ENCODE measurements at places on chromosomes 4 and X.

DNA sequence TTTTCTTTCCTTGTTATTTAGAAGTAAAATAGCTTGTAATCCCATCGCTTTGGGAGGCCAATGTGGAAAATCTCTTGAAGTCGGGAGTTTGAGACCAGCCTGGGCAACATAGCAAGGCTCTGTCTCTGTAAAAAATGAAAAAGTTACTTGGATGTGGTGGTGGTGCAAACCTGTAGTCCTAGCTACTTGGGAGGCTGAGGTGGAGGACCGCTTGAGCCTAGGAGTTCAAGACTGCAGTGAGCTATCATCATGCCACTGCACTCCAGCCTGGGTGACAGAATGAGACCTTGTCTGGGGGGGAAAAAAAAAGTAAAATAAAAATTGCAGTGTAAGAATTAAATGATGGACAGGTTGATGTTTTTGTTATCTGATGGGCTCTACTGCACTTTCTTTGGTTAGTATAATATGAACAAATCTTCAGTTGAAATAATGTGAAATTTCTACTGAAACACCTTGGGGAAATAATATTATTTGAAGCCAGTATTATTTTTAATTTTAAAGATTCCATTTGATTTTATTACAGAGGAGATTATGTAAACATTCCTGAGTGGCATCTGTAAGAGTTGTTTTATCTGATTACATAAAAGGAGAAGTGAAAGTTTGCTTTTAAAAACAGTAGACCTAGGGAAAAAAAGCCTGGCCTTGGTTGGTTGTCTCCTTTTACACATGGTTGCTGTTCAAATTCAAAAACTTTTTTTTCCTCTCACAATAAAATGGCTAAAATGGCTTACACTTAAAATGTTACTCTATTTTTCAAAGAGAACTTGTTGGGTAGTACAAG is 10.5 kb upstream of the NDUFC1 start:
- no peak for DNase-seq

DNA sequence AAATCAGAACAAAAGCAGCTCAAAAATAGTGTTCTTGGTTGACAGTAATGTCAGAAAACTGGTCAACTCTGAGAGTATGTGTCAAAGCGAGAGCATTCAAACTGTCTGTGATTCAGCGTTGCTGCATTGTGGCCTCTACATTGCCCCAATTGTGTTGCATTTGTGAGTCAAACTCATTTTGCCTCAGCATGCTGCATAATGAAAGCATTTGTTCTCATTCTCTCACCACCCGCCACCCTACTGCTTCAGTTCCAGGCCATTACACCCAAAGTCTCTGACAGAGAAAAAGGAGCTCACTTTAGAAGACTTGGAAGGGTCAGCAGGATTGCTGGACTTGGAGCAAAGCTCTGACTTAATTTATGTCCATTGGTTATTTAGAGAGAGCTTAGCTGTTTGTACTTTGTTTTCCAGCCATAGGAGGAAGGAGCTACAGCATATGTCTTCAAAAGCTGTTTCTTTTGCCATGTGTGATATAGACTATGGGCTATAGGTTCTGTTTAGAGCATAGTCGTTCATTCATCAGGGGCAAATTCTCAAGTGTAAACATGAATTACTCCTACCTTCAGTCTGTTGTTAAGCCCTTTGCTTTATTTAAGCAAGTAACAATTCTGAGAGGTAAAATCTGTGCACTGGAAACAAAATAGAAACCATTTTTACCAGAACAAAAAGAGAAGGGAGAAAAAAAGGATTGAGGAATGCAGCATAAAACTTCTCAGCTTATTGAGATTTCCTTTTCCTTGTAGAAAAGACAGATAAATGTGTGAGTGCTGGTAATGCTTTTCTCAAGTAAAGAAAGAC is 153.4 kb upstream of the ANK2 start:
- peak; percentile 80 for DNase-seq

GRCh38 chr4:33052241-33052640 is 2332.1 kb downstream of the PCDH7 start:
- no peak for DNase-seq

GRCh38 chrX:46366381-46367207 is 178.6 kb downstream of the ZNF674 start:
- no peak for DNase-seq

DNA sequence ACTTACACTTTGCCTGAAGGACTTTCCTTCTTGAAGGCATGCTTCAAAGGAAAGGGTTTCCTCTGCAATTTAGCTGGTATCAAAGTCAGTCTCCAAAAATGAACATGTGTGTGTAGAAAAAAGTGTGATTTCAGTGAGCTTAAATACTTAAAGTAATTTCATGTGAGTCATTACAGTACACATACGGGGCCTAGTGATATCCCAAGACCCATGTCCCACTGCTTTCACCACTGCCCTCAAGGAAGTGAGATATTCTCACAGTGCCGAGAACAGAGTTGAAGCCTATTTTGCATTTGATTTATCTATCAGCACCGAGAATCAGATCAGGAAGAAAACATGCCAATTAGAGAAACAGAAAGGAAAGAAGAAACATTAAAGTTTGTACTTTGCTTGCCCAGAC is 61.0 kb downstream of the CHST7 start:
- DNase-seq, result no peak

- no peak for DNase-seq
Measured at GRCh38 chr4:19472666-19473065, 779.0 kb upstream of the SLIT2 start.

GRCh38 chr4:139528377-139529005 is 27.5 kb downstream of the SETD7 start:
- no peak for DNase-seq

DNA sequence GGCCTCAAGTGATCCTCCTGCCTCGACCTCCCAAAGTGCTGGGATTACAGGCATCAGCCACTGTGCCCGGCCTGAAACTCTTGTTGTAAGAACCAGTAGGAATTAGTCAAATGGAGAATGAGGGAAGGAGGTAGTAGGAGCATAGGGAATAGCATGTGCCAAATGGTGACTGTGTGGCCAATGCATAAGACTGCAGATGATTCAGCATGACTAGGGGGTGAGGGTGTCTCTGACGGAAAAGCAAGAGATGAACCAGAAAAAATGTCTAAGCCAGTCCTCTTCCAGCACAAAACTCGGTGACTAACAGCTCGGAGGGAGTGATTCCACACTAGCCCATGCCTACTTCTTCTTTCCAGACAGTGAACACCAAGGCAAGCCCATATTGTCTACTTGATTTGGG is 58.2 kb upstream of the DUSP21 start:
- no peak for DNase-seq

DNA sequence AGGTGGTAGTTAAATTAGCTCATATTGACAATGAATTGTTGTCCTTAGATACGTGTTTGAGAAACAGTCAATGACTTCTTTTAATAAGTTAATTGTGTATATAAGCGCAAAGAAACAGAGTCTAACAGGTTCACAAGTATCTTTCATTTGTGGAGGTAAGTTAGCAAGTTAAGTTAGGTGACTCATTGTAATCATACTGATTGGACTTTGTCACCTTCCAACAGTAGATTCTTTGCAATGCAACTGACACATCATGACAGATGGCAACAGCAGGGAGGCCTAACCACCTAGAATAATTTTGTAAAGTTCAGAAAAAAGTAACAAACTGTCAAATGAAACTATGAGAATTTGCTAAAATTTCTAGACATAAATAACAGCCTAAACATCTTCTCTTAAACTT is 207.6 kb upstream of the PITX2 start:
- no peak for DNase-seq

DNA sequence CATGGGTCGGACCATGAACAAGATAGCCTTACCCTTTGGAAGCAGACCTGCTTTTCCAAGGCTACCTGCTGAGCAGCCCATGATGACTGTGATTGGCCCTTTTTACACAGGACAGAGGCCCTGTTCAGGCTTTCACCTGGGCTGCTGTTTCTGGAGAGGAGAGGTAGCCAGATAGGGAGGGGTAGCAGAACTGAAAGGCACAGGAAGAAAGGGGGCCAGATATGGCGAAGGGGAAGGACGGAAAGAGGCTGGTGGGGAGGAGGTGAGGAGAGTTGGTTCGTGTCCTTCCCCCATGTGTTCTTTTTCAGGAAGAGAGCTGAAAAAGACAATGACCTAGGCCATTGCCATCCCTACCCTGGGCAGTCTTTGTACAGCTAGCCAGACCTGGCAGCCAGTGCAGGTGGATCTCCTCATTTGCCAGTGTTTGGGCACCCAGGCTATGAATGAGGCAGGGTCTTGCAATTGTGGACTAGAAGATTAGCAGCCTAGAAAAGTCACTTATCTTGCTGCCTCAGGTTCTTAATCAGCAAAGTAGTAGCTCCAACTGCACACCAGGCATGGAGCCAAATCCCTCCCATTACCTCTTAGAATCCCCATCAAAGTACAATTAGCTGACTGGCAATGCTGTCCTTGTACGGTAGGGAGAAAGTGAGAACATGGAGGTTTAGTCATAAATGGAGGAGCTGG is 139.6 kb downstream of the AMMECR1 start:
- no peak for DNase-seq

DNA sequence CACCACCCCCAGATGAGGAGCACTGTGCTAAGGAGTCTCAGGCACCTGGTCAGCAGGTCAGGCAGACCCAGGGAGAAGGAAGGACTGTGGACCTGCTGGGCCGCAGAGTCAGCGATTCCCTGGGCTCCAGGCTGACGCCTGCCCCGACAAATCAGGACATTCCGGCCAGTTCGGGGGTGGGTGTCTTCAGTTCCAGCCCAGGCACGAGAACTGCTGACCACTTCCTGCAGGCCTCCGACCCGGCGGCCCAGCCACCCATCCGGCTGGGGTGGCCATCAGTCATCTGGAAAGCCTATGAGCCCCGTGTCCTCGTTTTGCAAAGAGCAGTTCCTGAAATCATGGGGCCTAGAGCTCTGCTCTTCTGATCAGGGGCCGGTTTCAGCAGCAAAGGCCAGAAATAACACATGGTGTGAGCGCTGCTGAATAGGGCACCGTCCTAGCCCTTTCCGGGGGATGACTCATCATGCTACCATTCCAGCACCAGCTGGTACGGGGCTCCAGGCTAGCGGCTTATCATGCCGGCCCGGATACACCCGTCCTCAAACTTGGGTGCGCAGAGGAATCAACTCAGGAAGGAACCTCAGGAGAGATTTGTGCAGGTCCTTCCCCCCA is 7.8 kb upstream of the SH3TC1 start:
- peak; percentile 64 for DNase-seq

DNA sequence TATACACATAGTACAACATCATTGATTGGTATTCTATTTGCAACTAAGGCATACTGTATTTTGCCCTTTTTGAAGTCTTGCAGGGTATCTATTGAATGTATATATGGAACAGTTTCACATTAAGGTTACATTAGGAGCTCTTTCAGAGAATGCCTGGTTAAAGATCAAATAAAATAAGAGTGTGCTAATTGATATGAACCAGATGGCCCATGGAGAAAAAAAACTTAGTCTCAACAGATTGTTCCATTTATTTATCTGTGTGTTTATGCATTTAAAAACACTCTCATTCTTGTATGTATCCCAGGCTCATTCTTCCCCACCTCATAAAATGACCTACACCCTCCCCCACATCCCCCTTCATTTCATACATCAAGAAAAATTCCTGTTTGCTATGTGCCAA is 35.2 kb upstream of the GRIA2 start:
- no peak for DNase-seq

- DNase-seq, result peak; percentile 21
Measured at GRCh38 chrX:152907084-152907651, 9.3 kb downstream of the ZNF185 start.

DNA sequence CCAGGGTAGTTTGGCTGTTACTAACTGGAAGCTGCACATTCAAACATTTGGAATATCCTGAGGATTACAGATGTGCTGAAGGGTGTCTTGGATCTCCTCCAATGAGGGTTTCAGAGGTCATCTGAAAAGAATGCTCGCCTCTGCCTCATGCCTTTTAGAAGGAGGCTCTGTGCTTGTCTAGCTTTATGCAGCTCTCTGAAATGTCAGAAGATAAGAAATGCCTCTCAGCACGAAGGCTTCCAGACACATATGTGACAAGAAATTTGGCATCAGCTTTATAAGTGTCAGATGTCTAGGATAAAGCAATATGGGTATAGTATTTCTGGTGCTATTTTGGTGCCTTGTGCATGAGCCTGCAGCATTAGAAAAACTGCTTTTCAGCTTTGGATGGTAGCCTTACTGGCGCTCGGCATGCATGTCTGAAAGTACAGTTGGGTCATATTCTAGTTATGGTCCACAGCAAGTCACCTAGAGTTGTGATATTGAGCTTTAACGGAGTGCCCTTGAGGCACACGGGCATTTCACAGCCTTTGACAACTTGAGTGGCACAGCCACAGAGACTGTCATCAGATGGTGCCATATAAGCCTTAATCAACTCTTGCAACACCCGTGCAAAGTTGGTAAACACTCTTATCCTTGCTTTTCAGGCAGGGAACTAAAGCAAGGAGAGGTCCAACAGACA is 70.8 kb upstream of the PGRMC2 start:
- DNase-seq, result no peak

DNA sequence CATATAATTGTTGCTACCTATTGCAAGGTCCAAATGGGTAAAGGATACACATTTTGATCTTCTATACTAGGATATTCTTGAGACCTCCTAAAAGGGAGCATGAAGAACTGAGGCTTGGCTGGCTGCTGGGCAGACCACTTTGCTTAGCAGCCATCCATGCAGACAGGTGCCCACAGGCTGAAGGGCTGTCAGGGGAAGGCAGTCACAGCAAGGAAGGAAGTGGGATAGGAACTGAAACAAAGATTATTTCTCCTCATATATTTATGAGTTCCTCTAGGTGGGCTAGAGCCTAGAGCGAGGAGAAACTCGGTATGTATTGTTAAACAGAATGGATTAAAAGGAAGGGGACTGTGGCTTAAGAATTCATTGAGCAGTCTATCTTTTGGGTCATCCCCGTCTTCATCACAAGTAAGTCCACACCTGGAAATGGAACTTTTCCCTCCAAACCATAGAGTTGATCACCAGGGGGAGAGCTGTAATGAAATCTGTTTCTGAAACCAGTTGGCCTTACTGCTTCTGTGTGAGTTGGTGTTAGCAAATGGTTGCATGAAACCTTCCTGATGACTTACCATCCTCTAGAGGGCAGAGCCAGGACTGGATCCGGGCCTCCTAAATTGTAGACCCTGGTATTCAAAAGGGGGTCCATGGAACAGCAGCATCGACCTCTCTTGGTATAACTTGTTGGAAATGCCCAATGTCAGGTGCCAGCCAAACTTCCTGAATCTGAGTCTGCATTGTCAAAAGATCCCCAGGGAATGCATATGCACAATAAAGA is 42.3 kb downstream of the AFF2 start:
- DNase-seq, result no peak

GRCh38 chr4:165177725-165178666 is 29.4 kb upstream of the KLHL2 start:
- no peak for DNase-seq

DNA sequence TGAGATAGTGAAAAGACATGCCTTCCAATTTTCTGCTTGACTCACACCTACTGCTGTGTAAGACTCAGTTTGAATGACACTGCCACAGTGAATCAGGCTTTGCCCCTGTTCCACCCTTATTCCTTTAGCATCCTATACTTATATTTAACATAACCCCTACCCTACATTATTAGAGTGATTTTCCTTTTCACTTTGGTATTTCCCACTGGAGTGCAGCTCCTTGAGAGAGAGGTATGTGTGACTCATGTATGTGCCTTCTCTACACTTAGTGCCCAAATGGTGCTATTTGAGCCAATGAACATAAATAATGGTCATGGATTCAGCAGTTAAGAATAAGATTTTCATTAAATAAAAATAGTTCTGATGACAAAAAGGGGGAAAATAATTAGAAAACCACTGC is 69.5 kb downstream of the RRAGB start:
- no peak for DNase-seq

- no peak for DNase-seq
Measured at GRCh38 chr4:82467471-82467870, 37.1 kb downstream of the ENOPH1 start.

- no peak for DNase-seq
Measured at GRCh38 chrX:107551546-107551945, 76.8 kb upstream of the PRPS1 start.

- no peak for DNase-seq
Measured at GRCh38 chr4:176359590-176359989, 39.8 kb downstream of the SPCS3 start.

Measured in anterior cingulate cortex (tissue), 58 donors.